G401 (cell line): ENCODE measurements at places on chromosomes 12 and 14. TPM values are rescaled to one million over a fixed set of nuclear protein-coding genes. Genes with fewer than 3 reads are reported as not detected.

GRCh38 chr14:52598568-52598967 is 45.9 kb downstream of the GPR137C start:
- no peak for DNase-seq

Gene ITPR2
- total RNA-seq = 3.0 and 17.5 TPM in 2 replicates

DNA sequence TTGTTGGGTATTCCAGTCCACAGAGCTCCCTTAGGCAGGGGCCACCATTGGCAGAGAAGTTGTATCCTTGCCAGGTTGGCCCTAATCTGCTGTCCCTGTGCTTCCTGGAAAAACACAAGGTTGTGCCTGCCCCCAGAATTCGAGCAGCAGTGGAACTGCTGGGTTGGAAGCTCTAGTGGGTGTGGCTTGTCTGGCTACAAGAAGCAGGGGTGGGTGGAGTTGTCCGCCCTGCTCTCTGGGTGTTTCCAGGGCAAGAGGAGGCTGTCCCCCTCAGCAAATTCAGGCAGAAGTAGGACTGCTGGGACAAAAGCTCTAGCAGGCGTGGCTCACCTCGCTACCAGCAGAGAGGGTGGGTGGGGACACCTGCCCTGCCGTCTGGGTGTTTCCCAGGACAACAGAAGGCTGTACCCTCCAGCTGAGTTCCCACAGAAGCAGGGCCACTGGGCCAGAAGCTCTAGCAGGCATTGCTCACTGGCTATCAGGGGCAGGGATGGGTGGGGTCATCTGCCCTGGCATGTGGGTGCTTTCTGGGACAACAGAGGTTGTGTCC is 72.8 kb upstream of the NPAS3 start:
- DNase-seq = no peak

GRCh38 chr14:21822109-21822508 is 148.5 kb upstream of the OR4E1 start:
- no peak for DNase-seq

DNA sequence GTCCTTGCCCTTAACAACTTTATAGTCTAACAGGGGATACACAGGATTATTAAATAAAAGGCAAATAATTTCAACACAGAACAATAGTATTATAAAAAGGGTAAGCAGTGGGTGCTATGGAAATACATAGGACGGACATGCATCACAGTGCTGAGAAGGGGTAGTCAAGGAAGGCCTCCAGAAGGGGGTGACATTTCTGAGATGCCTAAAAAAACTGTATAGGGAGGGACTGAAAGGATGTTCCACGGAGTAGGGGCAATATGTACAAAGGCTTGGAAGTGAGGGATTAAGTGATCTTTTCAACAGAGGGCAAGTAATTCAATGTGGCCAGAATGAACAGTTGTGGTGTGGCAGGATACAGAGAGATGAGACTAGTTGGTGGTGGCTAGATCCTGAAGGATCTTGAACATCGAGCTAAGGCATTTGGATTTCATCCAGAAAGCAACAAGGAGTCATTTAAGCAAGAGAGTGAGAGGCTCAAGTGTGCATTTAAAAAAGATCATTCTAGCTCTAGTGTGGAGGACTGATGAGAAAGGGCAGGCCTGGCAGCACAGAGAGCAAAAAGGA is 8.9 kb upstream of the ATP5MC2 start:
- no peak for DNase-seq
